ENCODE measurements at places on chromosomes 1 and 21.

DNA sequence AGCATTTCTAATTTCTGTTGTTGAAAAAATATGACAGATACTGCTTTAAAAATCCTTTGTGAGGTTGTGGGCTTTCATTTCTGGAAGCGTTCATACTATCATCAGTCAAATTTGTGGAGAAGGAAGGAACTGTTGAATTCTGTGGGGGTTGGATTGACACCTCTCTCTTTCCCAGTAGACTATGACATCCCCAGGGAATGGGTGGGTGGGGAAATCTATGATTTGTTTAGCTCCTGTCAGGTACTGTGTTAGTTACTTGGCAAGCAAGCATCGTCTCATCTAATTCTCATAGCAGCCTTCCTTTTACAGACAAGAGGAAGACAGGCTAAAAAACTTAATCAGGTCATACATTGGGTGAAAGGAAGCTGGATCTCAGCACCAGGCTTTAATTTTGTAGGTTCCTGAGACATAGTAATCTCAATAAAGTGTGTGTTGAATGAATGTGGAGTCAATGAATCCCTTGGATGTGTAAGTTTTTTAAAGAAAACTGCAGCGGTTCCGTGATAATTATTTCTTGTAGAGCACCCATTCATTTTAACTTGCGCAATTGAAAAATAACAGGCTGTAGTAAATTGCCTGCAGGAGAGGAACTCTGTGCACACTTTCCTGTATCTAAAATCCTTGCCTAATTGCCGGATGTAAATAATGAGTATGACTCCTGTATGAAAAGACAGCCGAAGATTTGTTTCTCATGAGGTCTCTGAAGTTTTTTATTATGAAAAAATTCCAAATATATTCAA, 60.6 kb downstream of the MYOM3 start:
- no peak for DNase-seq

- no peak for DNase-seq
These were observed 28.7 kb downstream of the C1orf87 start for GRCh38 chr1:60044881-60045280.

GRCh38 chr1:168686666-168687065, 42.3 kb downstream of the DPT start:
- DNase-seq, result no peak

DNA sequence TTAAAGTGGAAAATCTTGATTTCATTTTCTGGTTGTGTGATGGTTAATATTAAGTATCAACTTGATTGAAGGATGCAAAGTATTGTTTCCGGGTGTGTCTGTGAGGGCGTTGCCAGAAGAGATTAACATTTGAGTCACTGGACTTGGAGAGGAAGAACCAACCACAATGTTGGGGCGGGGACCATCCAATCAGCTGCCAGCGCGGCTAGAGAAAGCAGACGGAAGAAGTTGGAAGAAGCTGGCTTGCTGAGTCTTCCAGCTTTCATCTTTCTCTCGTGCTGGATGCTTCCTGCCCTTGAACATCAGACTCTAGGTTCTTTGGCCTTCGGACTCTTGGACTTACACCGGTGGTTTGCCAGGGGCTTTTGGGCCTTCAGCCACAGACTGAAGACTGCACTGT, 832.6 kb upstream of the TMPRSS15 start:
- DNase-seq, result no peak

Measured in activated CD4-positive, alpha-beta T cell treated with anti-CD3 and anti-CD28 coated beads for 36 hours (primary cell).